Activated CD4-positive, alpha-beta T cell treated with anti-CD3 and anti-CD28 coated beads, Interleukin-2, Interleukin-6, amounts not matched to agents 100 ng/mL and 50 ng/mL, durations not matched to agents 16 hours and 8 hours (primary cell): ENCODE measurements at places on chromosomes 1 and 21.

GRCh38 chr1:186155594-186155993 lies 219.5 kb downstream of the TPR start:
- DNase-seq: peak; percentile 45

GRCh38 chr1:163672976-163673758 lies 351.4 kb downstream of the NUF2 start:
- no peak for DNase-seq

- peak; percentile 33 for DNase-seq
Observed at GRCh38 chr1:48572646-48573258, 100.7 kb upstream of the SPATA6 start.

- DNase-seq: no peak
Observed at GRCh38 chr21:28991861-28992525, 684 bp downstream of the LTN1 start.

DNA sequence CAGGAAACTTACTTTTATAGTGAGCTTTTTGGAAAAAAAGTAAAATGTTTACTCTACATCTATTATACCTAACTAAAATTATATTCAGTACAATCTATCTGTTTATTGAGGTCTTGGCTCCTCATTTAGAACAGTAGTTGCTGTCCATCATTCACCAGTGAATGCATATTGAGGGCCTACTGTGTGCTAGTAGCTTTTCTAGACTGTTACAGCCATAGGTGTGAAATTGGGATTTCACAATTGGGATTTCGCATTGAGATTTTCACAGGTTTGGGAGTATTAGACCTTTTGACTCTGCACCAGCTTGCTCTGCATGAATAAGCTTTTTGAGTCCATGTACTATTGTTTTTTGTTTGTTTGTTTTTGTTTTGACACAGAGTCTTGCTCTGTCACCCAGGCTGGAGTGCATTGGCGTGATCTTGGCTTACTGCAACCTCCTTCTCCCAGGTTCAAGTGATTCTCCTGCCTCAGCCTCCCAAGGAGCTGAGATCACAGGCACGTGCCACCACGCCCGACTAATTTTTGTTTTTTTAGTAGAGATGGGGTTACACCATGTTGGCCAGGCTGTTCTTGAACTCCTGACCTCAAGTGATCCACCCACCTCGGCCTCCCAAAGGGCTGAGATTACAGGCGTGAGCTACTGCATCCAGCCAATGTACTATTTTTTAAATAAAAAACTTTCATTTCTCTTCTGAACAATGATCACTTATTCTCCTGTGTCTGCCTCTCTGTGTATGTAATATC lies 47.2 kb upstream of the ERRFI1 start:
- DNase-seq: no peak

GRCh38 chr1:174892016-174892415 lies 107.7 kb upstream of the CACYBP start:
- DNase-seq: no peak

DNA sequence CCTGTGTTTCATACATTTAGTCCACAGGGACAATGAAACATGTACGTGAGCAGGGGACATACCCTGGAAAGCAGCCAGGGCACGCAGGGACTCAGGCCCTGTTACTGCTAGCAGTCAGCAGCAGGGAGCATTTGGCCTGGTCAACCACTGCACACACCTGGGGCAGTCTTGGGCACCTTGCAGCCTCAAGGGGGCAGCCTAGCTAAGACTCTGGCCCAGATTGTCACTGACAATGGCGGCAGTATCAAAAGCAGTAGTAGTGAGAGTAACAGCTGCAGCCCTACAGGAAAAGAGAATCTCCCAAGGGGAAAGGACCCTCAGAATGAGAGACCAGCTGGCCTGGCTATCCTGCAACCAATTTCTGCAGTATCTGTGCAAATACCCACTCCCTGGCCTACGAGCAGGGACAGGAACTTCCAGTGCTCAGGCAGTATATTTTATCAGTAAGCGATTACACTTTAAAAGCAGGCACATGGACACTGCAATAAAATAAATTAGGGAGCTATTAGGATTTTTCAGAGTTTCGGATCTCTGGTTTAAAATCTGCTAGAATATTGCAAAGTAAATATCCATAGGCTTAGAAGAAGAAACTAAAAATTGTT lies 475.6 kb downstream of the LTN1 start:
- DNase-seq: peak; percentile 78

DNA sequence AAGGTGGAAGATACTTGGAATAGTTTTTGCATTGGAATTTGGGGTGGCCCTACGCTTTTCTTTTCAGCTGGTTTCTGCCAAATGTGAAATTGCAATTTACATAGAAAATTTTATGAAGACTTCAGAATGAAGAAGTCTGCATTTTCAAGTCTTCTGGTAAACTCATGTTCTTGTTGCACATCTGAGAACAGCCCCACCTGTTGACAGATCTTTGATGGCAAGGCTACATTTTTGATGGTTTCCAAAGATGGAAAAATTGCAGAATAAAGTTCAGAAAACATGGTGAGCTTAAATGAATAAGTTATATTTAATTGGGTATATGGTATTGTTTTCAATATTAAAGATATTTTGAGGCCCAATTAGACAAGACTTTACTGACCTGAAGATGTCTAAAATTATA lies 25.4 kb downstream of the OLFM3 start:
- no peak for DNase-seq

- DNase-seq: no peak
Observed at GRCh38 chr1:25731148-25731547, 68.8 kb upstream of the SELENON start.

DNA sequence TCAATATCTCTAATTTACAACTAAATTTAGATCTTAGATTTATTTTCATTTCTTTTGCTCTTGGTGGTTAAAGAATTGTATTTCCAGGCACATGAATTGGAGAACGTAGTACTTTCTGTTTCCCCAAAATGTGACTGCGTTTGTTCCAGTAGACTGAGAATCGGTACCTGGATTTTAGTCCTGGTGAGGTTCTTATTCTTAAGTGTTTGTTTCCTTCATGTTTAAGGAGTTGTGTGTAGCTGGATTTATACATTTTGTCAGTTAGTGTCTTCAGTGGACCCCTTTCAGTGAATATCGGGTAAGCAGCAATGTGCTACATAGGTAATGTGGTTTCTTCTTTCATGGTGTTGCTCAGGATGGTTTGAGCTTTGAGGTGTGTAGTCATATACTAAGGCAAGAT lies 6.8 kb downstream of the MIER1 start:
- peak; percentile 41 for DNase-seq

DNA sequence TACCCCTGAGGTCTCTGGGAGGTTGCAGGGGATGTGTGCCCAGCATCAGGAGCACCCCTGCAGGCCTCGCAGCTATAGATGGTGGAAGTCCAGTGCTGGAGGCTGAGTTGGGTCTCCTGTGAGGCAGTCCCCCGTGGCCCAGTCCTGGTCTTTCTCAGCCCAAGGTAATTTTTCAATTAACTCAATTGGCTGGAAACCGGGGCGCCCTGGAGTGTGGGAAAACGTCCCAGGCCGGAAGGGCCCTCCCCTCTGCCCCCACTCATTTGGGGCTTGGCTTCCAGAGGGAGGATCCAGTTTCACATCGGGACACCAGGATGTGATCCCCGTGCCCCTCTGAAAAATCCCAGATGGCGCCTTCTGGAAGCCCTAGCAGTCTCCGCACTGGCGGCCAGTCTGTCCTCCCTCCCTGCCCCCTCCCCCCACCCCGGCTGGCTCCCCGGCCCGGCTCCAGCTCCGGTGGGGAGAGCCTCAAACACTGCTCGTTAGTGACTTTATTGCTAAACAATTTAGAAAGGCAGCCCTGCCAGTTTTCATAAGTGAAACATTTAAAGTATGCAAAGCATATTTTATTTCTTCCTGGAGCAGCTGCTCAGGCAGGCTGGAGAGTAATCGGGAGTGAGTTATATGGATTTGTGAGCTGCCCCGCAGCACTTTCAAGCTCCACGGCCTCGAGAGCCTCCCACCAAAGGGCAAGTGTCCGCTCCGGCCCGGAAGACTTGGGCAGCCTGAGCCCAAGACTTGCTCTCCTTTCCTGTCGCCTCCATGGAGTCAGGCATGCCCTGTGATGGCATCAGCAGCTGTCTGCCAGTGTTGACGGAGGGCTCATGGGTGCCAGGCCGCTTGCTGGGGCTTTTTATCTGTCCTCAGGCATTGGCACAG lies 208.2 kb upstream of the TMEM51 start:
- DNase-seq: no peak

- DNase-seq: peak; percentile 39
Observed at GRCh38 chr1:100354971-100355394, 2.7 kb downstream of the CDC14A start.

GRCh38 chr1:84060781-84061180 lies 61.8 kb upstream of the TTLL7 start:
- DNase-seq: no peak

- peak; percentile 18 for DNase-seq
Observed at GRCh38 chr1:167601442-167602383, 28.3 kb upstream of the RCSD1 start.

- no peak for DNase-seq
Observed at GRCh38 chr1:210025870-210026269, 87.9 kb downstream of the SYT14 start.

- DNase-seq: no peak
Observed at GRCh38 chr1:41367288-41367642, 6.0 kb downstream of the FOXO6 start.

GRCh38 chr1:47699492-47700235 lies 261.8 kb downstream of the FOXD2 start:
- DNase-seq: no peak

- peak; percentile 88 for DNase-seq
Observed at GRCh38 chr1:12208764-12209494, 20.9 kb upstream of the VPS13D start.

DNA sequence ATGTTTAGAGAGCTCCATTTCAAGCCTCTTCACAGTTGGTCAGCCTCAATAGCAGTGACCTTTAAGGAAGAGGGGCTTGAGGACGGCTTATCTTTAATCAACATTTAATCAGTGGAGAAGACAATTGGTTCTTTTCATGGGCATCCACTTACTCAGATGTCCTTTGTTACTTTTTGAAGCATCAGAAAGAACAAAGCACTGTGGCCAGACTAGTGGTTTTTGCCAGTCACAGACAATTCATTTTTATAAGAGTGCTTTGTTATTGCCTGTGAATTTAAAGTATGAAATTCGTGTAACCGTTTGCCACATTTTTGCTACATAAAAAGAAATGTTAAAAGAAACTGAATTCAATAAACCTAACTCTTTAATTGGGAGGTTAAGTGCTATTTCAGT lies 222.8 kb downstream of the TPR start:
- no peak for DNase-seq

GRCh38 chr1:159171254-159171687 lies at the start of gene CADM3:
Gene CADM3, plus strand, starts transcription at chr1:159171615. Its CDS starts 151 bp downstream, at chr1:159171766.
- no peak for DNase-seq

- no peak for DNase-seq
Observed at GRCh38 chr1:221740369-221740992, 1.4 kb downstream of the DUSP10 start.

DNA sequence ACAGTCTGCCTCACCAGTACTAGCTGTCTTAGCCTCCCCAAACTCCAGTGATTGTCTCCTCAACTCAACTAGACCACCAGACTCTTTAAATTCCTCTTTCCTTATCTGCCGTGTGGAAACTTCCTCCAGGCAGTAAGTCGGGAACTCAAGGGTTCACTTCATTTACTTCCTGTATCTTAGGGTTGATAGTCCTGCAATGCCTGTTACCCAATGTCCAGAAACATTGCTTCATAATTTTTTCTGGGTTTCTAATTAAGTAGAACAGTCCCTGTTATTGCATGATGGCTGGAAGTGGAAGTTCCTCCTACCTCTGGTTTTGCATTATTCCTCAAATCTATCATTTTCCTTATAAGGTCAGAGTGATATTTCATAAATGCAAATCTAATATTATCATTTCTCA lies 60.8 kb upstream of the RNF11 start:
- DNase-seq: no peak

DNA sequence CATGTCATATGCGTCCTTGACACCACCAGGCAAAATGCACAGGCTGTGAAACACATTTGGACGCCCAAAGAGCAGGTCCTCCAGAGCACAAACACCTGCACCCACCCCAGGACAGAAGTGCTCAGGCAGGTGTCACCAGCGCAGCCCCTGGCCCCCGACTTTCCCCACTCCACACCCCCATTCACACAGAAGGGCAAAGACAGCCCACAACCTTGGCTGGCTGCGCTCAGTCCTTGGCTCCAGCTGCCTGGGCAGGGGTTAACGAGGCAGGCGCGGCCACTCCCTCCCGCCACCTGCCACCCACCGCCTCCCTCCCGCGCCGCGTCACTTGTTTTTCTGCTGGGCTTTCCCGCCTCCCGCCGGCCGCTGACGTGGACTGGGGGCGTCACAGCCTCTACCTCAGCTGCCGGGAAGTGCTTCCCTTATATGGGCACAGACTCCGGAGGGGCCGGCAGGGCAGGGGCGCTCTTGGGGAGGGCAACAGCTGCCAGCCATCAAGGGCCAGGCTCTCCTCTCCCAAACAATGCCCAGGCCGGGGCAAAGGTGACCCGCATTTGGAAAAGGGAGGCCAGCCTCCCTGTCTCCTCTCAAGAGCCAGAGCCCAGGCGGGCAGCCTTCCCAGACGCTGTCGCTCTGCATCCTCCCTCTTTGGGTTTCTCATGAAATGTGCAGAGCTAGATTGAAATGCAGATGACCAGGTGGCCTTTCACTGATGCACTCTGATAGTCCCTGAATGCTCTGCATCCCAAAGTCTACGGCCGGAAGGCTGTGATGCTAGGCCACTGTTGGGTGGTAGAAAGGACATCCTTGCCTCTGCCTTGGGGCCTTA lies 14.8 kb upstream of the BTG2 start:
- peak; percentile 97 for DNase-seq

DNA sequence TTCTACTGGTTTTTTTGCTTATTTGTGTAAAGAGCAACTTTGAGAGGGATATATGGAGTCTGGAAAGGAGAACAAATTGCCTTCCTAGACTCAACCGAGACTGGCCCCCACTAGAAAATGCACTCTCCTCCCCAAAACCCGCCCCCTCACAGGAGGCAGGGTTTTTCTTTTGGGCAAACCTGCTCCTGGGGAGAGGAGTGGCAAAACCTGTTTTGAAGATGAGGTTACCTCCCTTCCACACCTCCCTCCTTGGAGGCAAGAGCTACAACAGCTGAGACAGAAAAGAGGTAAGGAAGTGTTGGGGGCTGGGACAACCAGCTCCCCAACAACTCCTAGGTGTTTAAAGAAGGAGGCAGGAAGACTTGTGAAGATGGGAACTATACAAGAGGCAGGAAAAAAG lies at the start of gene BNIPL:
Gene BNIPL, plus strand, starts transcription at position 231 of the 400 bp plus-strand sequence. Its CDS starts 140 bp downstream, at position 371.
- no peak for DNase-seq

DNA sequence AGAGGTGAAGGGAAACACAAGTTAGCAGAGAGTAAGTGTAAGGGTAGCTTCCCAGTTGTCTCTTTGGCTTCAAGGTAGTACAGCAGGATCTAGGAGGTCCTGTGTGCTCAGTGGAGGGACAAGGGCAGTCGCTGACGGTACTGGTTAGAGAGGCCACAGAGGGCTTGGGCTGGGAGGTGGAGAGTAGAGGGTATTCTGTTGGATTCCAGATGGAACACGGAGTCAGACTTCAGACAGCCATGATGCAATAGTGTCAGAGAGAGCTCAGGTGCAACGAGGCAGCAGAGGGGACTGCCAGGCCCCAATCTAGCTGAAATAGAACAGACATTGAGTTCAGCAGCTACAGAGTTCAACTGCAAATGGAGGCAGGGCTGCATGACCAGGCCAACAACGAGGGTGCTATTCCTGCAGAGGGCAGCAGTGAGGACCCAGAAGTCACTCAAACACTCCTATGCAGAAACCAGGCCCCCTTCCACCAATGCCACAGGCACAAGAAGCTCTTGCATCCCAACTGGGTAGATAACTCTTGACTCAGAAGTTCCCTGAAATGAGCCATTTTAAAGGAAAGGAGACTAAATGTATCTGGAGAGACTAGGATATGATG lies 325.0 kb upstream of the ESRRG start:
- peak; percentile 1 for DNase-seq
